Dermis blood vessel endothelial cell (primary cell): ENCODE measurements at places on chromosomes 12 and 14. TPM values are rescaled to one million over a fixed set of nuclear protein-coding genes. Genes with fewer than 3 reads are reported as not detected.
A peak's percentile ranks its signal among the peaks of the same experiment; 100 is the strongest.

The FAM234B gene
- 12.2 and 13.3 TPM in 2 replicates for total RNA-seq

DNA sequence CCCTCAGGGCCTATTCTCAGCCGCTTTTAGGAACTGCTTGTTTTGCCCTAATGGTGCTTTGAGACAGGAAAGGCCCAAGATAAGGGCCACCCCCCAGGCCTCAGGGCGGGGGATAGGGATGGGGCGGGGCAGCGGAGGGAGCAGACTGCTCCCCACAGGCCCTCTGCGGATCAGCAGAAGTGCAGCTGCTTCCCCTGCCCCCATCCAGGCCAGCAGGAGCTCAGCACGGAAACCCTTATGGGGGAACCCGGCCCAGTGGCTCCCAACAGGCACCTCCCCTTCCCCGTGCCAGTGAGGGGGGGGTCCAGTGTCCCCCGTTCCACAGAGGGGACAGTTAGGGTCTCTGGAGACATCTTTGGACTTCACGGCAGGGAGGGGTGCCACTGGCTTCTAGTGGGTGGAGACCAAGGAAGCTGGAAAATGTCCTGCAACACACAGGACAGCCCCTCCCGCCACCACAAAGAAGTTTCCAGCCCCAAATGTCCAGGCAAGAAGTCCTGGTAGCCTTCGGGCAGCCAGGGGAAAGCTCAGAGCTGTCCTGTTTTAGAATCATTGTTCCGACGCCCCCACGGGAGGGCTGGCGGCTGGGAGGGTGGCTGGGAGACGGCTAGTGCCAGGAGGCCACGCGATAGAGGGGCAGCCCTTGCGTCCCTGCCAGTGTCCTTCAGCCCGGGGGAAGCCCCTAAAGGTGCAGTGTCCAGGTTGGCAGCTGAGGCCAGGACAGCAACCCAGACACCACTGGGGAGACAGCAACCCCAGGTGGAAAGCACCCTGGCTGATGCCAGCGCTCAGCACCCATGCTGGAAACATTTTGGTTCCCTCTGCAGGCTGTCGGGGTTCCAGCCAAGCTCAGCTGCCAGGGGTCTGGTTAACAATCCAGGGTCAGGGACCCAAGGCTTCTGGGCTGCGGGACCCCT, 10.4 kb upstream of the GPR132 start:
- no peak for DNase-seq

DNA sequence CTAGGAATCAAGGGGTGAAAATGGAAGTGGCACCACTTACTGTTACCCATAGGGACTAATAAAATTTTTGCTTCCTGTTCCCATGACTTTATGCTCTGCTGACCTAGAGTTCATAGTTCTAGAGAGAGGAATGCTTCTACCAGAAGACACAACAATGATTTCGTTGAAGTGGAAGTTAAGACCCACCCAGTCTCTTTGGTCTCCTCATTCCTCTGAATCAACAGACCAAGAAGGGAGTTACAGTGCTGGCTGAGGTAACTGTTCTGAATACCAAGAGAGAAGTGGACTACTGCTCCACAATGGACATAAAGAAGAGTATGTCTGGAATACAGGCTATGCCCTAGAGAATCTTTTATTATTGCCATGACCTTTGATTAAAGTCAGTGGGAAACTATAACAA, 23.5 kb upstream of the DYRK2 start:
- DNase-seq, result no peak

The LAG3 gene
- under 0.01 and 0.05 TPM in 2 replicates for total RNA-seq

The GPR68 gene
- total RNA-seq, result 0.74 and 1.2 TPM in 2 replicates

- peak; percentile 27 for DNase-seq
Measured at GRCh38 chr14:99467336-99468078, 13.2 kb downstream of the SETD3 start.

GRCh38 chr14:32968972-32969544, 30.4 kb downstream of the NPAS3 start:
- DNase-seq, result no peak

DNA sequence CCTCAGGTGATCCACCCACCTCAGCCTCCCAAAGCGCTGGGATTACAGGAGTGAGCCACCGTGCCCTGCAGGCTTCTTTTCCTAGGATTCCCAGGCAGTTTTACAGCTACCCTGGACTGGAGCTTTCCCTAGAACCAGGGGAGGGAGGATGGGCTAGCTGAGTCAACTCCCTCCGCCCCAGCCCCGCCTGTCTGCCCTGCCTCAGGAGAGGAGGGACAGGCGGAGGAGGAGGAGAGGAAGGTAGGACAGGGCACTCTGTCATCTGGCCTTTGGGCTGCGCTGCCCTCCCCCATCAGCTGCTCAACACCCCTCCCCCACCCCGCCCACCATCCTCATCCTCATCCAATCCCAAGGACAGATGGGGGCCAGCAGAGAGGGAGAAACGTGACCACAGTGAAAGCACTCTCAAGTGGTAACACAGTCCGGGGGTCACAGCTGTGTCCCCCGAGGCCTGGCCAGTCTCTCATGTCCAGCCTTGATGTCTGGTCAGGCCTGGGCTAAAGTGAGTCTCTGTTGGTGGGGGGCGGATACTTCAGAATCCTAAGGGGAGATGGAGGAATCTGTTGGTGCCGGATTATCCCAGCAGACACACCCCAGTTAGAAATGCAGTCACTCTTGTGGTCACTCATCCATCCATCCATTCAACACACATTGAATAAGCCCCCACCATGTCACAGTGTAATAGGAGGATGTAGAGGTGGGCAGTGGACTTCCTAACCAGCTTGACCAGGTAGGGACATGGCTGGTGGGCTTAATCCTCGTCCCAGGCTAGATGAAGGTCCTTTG, 12.3 kb downstream of the FIGNL2 start:
- DNase-seq, result no peak

The KIF5A gene
- total RNA-seq, result 0.09 and 0.17 TPM in 2 replicates

DNA sequence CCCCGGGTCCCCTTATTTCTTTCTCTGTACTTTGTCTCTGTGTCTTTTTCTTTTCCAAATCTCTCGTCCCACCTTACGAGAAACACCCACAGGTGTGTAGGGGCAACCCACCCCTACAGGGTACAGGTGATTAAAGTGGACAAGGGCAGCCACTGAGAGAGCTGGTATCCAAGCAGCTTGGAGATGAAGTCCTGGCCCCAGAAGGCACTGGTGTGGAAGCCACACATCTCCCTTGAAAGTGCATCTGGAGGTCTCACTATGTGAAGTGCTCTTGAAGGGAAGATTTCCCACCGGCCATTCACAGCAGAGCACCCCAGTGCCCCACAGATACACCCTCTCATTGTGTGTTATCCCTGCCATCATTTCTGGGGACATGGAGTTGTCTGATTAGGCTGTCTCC, 6.3 kb upstream of the BICD1 start:
- DNase-seq, result no peak

DNA sequence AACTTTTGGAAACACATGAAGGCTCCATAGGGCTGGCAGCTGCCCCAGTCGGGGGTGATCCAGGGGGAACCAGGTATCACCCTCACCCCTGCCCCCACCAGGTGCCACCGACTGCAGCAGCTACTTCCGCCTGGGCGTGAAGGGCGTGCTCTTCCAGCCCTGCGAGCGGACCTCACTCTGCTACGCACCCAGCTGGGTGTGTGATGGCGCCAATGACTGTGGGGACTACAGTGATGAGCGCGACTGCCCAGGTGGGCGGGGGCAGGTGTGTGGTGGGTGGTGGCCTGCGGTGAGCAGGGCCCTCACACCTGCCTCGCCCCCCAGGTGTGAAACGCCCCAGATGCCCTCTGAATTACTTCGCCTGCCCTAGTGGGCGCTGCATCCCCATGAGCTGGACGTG, 22.3 kb upstream of the NXPH4 start:
- no peak for DNase-seq

GRCh38 chr14:69873877-69874780, 5.1 kb upstream of the SMOC1 start:
- DNase-seq, result no peak

DNA sequence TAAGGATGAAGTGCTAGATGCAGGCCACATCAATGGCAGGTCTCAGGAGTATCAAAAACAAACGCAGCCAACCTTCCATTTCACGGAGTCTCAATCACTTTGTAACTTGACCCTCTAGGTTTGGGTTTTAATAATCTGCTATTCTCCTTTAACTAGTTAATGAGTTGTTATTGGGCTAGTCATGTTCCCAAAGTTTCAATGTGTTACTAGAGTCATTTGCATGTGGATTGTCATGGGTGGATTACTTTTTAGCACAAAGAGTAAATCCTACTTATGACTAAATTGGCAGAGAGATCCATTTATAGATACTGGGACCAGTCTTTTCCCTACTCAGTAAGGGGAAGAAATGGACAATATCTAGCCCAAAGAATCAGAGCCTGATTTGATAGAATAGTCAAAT, 151.0 kb downstream of the BCAT1 start:
- no peak for DNase-seq

- peak; percentile 20 for DNase-seq
Measured at GRCh38 chr12:19620222-19620621, 180.9 kb downstream of the AEBP2 start.

- no peak for DNase-seq
Measured at GRCh38 chr14:73909681-73910080, 23.0 kb downstream of the ZNF410 start.

- no peak for DNase-seq
Measured at GRCh38 chr14:101184104-101184455, 280.6 kb upstream of the RTL1 start.

The SLCO1C1 gene
- 0.05 TPM in 1 of 2 replicates, not detected in the other for total RNA-seq

The SOX5 gene
- 0.33 and 0.51 TPM in 2 replicates for total RNA-seq

DNA sequence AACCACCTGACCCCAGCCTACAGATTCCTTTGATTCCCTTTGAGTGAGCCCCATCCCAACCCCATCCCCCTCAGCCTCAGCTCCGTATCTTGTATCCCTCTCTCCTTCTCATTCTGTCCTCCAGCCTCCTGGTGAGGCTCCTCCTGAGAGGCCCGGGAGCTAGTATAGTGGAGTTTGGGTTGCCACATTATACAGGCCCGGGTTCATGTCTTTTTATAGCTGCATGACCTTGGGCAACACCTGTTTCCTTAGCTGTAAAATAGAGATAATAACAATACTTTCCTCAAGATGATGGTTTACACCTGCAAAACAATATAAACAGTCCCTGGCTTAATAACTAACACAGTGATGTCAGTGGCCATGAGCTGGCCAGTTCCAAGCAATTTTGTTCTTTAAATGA, 89.8 kb downstream of the STAB2 start:
- DNase-seq, result peak; percentile 6

DNA sequence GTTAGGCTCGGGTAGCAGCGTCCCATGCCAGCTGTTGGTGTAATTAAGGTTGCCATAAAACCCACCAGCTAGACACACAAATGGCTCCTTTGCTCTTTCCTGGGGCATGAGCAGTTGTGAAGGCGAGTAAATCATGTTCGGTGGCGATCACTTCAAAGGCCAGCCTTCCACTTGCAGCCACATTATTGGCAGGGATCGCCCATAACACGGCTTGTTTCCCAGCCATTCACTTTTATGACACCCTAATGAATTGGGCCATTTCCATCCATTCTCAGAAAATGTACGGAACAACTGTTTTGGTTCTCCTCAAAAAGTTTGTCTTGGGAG, 63.4 kb downstream of the BEGAIN start:
- no peak for DNase-seq

DNA sequence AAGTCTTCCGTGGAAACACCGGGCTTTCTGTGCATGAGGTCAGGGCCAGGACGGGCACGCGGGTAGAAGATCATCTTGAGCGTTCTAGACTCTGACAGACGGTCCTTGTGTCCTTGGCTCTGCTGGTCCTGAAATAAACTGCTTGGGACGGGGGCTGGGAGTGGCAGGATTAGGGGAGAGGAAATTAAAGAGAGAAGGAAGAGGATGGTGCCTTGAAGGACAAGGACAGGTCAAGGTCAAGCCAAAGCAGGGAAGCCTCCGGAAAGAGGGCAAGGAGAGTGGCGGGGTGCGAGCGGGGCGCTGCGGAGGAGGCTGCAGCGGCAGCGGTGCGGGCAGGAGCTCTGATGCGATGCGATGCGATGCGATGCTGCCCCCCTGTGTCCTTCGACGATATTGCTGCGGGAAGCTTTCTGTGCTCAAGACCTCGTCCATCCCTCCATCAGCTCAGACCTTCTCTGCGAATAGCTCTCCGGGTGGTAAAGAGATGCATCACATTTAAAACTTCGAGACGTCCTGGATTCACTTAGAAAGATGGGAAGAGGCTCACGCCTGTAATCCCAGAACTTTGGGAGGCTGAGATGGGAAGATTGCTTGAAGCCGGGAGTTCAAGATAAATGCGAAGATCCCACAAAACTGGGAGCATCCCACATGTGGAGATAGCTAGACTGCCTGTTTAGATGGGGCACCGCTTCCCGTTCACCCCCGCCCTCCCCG, 110.1 kb upstream of the TMEM132D start:
- DNase-seq, result peak; percentile 59

GRCh38 chr14:76917158-76917596, 91.0 kb downstream of the LRRC74A start:
- DNase-seq, result peak; percentile 90

The CD69 gene
- 0.23 and 1.5 TPM in 2 replicates for total RNA-seq

GRCh38 chr14:101561145-101561896, at the start of gene DIO3:
Gene DIO3 (plus strand): TSS chr14:101561495.
- DNase-seq, result no peak

DNA sequence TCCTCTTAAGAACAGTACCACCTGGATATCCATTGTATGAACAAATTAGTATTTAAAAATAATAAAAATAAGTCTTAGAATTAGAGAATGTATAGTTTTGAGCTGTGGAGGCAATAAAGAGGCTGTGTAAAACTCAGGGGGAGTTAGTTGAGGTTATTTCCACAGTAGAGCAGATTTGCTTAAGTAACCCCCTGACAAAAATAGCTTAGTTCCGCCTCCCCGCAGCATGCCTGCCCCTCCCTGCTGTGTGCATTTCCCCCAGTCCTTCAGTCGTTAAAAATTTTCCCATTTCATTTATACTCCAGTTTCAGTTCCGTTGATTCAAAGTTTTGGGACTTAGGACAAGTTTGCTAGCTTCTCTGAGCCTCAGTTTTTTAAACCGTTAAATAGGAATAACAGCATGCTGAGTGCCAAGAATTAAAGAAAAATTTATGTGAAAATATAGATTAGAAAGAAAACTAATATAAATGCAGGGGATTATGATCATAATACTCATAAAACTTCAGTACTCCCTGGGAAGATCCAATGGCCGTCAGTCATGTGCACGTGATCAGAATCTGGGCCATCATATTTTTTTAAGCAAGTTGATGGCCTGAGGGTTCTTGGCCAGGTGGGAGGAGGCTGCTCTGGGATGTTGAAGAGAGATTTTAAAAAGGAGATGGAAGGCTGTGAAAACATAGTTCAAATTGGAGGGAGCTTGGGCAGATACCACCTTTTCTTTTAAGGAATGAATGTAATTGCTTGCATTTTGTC, 14.5 kb upstream of the SLC38A2 start:
- DNase-seq, result peak; percentile 59

- DNase-seq, result no peak
Measured at GRCh38 chr12:110649341-110649847, 35.5 kb downstream of the TCTN1 start.

The DCN gene
- total RNA-seq, result 4.3 and 35.6 TPM in 2 replicates

The KCNJ8 gene
- 0.14 and 0.17 TPM in 2 replicates for total RNA-seq
